ENCODE measurements at places on chromosomes 13 and 19.
A peak's percentile ranks its signal among the peaks of the same experiment; 100 is the strongest.

GRCh38 chr13:90696254-90696653 lies 651.2 kb upstream of the MIR17HG start:
- DNase-seq, result no peak

DNA sequence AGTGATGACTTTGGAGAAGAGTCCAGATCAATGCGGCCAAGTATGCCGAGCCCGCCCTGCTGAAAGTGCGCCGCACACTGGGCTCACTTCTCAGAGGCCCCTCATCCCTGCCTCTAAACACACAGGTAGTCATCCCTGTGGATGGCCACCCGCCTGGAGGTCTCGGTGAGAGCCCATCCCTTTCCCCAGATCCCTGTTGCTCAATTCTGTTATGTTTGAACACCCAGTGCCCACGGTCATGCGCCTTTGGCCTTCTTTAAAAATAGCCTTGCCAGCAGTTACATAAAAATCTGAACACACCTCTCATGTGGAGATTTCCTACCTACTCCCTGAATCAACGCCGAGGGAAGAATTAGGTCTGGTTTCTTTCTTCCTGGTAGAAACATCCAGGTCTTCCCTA lies 11.9 kb downstream of the ELAVL1 start:
- DNase-seq, result no peak

- DNase-seq, result no peak
Measured at GRCh38 chr19:5973376-5973775, 4.6 kb downstream of the RANBP3 start.

DNA sequence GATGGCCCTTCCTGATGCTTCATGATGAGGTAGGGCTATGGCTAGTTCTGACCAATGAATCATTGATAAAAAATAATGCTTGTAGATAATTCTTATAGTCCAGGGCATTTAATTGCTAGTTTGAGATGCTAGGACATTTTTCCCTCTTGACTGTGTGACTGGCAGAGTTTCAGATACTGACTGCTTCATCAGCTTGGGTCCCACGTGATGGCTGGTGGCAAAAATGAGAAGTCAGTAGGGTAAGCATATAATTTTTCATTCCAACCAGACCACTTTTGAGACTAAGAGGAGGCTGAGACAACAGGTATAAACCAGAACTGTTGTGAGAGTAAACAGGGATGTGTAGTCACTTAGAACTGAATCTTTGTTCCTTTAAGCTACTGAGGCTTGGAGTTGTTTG lies 183.3 kb downstream of the HS6ST3 start:
- no peak for DNase-seq

DNA sequence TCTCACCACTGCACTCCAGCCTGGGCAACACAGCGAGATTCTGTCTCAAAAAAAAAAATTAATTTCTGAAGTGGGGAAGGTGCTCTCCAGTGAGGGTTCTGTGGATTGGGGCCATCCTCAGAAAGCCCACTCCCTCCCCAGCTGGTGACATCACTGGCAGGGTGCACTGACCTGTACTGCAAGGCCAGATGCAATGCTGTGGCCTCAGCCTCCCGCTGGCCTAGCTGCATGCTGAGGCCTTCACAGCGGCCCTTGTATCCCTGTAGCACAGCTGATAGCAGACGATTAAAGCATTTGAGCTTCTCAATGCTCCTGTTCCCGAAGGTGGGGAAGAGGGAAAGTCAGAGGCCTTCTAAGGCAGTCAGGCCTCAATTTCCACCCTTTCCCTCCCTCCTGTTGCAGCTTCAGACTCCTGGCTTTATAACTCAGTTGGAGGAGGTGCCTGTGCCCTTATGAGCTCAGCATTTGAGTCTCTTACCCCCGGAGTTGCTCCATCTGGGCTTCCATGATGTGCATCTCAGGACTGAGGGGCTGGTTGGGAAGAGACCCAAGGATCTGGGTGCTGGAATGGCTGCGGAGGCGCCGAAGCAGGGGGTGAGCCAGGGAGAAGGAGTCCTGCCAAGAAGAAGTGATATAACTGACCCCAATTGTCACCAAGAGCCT lies 5.3 kb downstream of the USHBP1 start:
- no peak for DNase-seq

DNA sequence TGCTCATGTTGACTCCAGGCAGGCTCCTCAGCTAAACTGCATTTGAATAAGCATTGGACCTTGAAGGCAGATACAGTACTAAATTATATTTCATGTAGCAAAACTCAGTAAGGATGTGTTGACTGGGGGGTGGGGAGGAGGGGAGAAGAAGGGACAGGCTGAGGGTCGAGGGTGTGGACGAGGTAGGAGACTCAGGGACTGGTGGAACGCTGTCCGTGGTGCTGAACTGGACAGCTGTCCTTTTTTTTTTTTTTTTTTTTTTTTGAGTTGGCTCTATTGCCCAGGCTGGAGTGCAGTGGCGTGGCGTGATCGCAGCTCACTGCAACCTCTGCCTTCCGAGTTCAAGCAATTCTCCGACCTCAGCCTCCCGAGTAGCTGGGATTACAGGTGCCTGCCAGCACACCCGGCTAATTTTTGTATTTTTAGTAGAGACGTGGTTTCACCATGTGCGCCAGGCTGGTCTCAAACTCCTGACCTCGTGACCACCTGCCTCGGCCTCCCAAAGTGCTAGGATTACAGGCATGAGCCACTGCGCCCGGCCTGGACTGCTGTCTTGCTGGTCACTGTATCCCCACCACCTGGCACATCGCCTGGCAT lies 33.2 kb upstream of the CASP14 start:
- no peak for DNase-seq

DNA sequence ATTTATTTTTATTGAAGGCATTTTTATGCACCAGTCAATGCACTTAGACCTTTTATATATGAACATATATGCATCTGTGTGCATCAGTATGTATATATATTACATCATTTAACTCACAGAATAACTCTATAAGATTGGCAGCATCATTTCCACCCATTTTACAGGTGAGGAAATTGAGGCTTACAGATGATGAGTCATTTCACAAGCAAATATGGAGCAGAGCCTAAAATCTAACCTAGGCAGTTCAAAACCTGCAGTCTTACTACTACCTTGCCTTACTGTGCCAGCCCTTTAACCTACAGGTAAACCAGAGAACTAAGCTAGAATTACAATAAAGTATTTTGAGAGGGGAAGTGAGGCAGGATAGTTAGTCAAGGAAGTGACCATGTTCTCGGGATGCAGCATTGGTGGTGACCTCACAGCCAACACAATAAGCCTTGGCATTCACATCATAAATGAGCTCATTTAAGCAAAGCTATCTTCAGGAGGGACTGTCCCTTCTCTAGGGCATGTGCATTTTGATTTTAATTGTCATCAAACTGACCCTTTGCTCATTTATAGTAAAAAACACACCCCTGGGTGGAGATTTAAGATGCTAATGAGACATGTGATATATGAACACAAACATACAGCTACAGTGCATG lies 274.3 kb downstream of the DCLK1 start:
- DNase-seq, result no peak

DNA sequence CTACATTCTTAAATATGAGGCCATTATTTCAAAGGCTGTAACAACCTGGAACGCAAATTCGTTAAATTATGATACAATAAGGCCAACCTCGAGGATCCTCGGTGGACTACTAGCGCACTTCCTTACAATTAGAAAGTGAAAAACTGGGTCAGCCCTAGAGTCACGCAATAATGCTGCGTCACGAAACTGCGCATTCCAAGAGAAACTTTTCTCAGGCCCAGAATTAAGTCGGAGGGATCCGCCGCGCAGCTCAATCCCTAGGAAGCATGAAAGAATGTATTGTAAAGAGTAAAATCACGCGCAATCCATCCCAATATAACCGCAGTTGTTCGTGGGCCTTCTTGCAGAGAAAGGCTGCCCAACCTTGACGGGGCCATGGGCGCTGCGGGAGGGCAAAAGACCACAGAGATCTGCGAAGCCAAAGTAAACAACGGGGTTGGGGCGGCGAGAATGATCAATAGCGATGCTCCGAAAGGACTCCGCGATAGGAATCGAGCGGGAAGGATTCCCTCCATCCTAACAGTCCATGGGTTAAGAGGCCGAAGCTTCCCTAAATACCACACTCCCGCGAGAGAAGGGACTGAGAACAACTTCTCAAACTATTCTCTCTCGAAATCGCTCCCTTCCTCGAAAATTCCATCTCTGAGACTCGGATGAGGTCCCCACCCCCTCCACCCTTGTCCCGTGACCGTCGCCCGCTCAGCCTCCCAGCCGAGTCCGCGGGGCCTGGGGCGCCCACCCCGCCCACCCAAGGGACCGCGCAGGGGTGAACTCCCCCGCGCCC lies 564 bp downstream of the SPART start:
- no peak for DNase-seq

- DNase-seq, result no peak
Measured at GRCh38 chr13:91684746-91685145, 286.3 kb downstream of the GPC5 start.

DNA sequence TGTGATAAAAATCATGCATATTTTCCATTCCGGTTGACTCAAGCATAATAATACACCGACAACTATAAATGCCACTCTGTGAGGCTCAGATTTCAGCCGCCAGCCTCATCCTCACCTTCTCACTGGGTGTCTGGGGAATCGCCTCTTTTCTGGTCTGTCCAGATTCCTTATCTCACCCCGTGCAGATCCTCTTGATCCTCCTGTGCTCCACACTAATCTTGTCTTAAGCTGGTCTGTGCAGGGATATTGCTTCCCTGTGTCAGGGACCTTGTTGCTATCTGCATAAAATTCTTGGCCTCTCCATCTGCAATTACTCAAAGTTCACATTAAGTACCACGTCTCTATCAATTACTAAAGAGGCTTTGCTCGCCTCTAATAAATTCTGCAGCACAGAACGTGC lies 116.6 kb upstream of the SPACA7 start:
- DNase-seq, result no peak

- DNase-seq, result no peak
Measured at GRCh38 chr13:19681517-19681916, 48.1 kb downstream of the MPHOSPH8 start.

DNA sequence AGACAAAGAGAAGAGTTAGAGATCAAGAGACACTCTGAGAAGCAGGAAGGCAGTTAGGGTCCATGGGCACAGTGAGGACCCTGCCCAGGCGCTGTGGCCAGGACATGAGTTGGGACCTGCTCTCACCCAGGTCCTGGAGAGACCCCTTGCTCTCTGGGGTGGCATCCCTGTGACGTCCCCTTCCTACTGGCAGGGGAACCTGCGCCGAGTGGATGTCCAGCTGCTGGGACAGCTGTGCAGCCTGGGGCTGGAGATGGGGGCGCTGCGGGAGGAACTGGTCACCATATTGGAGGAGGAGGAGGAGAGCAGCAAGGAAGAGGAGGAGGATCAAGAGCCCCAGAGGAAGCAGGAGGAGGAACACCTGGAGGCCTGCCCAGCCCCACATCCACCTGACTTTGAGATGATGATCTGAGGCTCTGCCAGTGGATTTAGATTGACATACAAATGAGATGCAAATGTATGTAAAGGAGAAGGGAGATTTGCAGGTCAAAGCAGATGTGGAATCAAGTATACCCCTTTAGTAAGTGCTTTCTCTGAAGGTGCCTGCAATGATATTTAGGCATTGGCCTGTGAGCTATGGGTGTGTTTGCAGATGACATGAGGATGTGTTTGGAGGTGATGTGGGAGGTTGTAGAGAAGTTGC lies 978 bp downstream of the ERICH4 start:
- DNase-seq, result no peak

DNA sequence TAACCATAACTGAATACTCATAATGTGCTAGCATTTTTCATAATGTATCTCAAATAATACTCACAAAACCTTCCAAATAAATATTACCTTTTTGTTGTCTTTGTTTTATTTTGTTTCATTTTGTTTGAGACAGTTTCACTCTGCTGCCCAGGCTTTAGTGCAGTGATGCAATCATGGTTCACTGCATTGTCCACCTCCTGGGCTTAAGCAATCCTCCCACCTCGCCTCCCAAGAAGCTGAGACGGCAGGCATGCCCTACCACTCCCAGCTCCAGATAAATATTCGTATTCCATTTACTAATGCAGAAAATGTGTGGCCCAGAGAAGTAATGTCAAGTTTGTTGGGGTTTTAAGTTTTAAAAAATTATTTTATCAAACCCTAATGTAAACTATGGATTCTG lies 739.1 kb downstream of the GPC5 start:
- no peak for DNase-seq

DNA sequence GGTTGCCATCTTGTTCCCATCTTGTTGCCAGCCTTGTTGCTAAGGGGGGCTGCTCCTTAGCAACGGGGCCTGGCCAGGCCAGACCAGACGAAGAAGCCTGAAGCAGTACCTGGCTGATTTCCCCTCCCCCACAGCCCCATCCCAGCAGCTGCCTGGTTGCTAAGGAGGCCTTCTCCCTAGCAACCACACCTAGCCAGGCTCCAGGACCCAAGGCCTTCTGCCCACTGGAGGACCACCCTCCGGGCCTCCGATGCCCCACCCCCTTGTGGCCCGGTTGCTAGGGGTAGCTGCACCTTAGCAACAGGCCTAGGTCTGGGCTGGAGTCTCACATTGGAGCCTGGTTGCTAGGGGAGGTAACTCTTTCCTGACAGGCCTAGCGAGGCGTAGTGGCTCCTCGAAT lies 3.9 kb downstream of the PRRG2 start:
- peak; percentile 53 for DNase-seq

DNA sequence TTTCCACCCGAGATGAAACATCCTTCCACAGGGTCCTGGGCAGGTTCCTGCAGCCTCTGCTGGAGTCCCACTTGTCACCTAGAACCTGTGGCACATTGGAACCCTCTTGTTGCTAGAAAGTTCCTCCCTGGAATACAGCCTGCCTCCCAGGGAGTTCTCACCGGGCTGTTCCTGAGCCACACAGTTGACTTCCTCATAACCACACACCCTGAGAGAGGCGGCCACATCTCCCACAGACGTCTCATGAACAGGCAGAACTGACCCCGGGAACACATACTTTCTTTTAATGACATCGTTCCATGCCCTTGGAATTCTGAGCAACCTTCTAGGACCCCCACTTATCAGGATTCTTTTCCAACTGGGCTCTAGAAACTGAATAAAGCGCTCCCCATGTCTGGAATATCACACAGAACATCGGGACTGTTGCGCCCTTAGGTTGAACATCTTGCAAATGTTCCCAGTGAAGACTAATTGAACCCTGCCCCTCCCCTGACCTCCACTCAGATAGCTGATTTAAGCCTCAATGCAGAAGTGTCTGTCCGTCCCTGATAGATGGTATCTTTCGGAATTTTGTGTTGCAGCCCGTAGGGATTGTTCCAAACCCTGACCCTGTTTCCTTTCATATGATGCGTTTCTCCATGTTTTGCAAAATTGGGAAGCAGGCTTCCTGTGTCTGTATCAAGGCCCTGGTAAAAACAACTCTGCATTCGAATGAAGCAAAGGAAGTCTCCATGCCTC lies 91.1 kb downstream of the RAB20 start:
- DNase-seq, result no peak

GRCh38 chr13:108185223-108185622 lies 30.1 kb downstream of the LIG4 start:
- DNase-seq, result no peak

- no peak for DNase-seq
Measured at GRCh38 chr19:58058467-58058866, 615 bp upstream of the ZNF135 start.

GRCh38 chr19:43692385-43692784 lies 22.4 kb upstream of the PLAUR start:
- no peak for DNase-seq

GRCh38 chr19:40210889-40211288 lies 7.3 kb downstream of the TTC9B start:
- DNase-seq, result no peak

All from NCI-H1417 treated with DMSO at 0.1 percent for 48 hours (cell line).